ENCODE measurements at places on chromosomes 1 and 21. TPM values are rescaled to one million over a fixed set of nuclear protein-coding genes. Genes with fewer than 3 reads are reported as not detected.

Gene SPOCD1
- total RNA-seq, result 57.9 TPM

Gene PLA2G2D
- not detected for total RNA-seq

Gene FCGR2B
- total RNA-seq, result not detected

Gene PRRX1
- total RNA-seq, result 4.4 TPM

Gene VHLL
- not detected for total RNA-seq

Gene SLFNL1
- 0.27 TPM for total RNA-seq

Gene TLR5
- total RNA-seq, result 0.27 TPM

Gene GBP3
- total RNA-seq, result 30.6 TPM

Gene OR2T2
- total RNA-seq, result not detected

Gene OPTC
- total RNA-seq, result not detected

Gene STUM
- not detected for total RNA-seq

Gene RRP1
- total RNA-seq, result 34.5 TPM

Gene FGGY
- total RNA-seq, result 8.6 TPM

Gene NBPF15
- total RNA-seq, result 40.7 TPM

Gene RGS8
- total RNA-seq, result not detected

Gene GJB5
- total RNA-seq, result not detected

Gene DISP1
- total RNA-seq, result 1.9 TPM

Gene SLC9C2
- not detected for total RNA-seq

Gene USH2A
- not detected for total RNA-seq

Gene CNST
- 19.0 TPM for total RNA-seq
